ENCODE measurements at places on chromosomes 4 and X.
A peak's percentile ranks its signal among the peaks of the same experiment; 100 is the strongest.

DNA sequence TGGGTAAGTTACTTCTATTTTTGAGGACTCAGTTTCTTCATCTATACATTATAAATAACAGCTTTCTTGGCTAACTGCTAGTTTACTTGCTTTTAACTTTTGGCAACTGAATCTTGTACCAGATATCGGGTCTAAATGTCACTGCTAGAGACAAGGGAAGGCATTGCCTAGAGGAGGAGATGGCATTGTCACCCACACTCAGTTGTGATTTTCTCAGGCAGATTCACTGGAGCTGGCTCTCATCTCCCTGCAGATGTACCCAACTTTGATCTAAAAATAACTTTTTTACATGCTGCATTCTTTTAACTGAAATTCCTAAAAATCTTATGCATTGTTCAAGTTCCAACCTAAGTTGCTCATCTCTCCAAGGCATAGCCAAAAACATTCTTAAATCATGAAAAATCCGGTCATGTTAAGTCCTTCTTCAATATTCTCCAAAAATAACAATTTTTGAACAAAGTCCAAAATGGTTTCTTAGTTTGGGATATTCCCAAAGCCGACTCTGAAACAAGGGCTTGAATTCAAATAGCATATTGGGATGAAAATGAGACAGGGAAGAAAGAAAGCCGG, 469.0 kb upstream of the BOD1L1 start:
- DNase-seq: no peak

DNA sequence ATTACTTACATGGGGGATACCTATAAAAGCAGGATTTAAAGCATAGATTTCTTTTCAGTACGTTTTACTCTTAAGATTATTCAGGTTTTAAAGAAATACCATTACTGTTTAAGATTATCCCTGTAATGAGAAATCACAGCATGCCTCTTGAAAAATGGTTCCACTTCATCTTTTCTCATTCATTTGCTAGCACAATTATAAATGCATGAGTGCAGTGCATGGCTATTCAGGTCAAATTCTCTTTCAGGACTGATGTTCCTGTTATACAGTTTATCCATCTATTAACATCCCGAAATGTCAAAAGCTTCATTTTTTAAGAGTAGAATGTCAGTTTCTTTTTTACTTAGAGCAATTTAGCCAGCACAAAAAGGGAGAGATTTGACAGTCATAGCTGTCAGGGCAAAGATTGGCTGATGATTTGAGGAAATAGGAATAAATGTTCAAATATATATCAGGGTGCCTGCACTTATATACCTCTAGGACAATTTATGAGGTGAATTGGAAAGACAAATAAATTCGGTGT, 135.2 kb downstream of the ADGRL3 start:
- no peak for DNase-seq

- no peak for DNase-seq
Observed at GRCh38 chr4:73894001-73894400, 24.8 kb downstream of the CXCL1 start.

- DNase-seq: peak; percentile 39
Observed at GRCh38 chr4:146643812-146644401, 5.2 kb downstream of the POU4F2 start.

DNA sequence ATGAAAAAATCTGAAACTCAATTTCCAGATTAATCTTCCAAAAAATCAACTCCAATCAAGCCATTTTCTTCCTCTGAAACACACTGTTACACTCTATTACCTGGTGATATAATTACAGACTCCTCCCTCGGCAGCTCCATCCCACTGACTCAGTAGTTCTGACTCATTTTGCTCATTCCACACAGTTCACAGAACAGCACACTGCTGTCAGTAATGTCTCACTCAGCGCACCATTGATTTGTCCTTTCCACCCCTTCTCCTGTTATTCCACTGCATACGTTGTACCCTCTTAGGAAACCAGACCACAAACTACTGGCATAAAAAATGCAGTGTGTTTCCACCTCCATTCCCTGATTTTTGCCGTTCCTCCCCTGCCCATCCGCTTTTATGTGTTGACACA, 212.7 kb downstream of the SLIT2 start:
- no peak for DNase-seq

DNA sequence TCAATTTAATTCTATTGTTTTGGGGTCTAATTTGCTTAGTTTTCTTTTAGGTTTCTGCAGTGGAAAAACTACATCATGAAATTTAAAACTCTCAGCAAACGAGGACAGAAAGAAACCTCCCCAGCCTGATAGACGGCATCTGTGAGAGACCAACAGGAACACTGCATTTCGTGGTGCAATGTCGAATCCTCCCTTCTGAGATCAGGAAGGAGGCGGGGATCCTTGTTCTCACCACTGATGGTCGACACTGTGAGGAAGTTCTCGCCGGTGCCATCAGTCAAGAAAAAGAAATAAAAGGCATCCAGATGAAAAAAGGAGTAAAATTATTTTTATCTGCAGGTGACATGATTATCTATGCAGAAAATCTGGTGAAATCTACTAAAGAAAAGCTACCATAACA, 16.5 kb downstream of the GAK start:
- DNase-seq: no peak

DNA sequence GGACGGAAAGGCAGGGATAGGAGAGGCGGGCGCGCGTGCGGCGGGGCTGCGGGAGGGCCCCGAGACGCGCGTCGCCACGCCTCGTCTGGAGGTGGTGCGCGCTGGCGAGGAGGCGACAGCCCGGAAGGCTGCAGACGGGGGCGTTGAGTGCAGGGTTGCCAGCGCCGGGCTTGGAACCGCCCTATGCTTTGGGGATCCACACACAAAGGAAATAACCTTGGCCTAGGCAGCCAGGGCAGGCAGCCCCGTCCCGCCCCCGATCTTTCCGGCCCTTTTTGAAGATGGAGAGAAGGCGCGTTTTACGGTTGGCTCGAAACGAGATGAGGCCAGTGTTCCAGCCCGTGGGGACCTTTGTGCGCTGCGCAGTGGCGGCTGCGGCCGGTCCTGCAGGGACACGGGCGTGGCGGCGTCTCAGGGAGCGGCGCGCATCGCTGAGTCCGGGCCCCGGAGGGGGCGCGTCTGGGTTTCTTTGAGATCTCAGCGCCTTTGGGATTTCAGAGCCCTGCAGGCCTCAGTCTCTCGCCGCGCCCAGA, 50.8 kb upstream of the TRIM2 start:
- peak; percentile 56 for DNase-seq

DNA sequence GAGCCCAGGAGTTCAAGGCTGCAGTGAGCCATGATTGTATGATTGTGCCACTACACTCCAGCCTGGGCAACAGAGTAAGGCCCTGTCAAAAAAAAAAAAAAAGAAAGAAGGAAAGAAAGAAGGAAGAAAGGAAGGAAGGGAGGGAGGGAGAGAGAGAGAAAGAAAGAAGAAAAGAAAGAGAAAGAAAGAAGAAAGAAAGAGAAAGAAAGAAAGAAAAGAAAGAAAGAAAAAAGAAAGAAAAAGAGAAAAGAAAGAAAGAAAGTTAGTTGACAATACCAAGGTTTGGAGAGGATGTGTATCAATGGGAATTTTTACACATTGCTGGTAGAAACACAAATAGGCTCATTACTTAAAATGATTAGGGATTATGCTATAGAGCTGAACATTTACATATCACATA, 19.8 kb downstream of the RADX start:
- no peak for DNase-seq

DNA sequence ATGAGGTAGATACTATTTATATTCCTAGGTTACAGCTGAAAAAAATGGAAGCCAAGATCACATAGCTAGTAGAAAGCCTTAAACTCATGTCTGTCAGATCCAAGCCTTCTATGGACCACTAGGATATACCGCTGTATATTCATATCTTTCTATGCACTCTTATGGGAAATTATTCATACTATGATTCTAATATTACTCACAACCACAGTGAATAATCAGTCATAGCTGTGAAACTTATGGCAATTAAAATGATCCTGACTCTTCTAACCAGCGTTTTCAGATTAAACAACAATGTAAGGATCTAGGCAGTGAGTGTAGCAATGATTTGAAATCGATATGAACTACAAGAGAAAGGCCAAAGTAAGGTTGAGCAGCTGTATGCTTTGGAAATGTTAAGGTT, 111.0 kb downstream of the RASGEF1B start:
- no peak for DNase-seq

GRCh38 chrX:102345916-102346315, 93.9 kb downstream of the NXF2B start:
- DNase-seq: peak; percentile 68

DNA sequence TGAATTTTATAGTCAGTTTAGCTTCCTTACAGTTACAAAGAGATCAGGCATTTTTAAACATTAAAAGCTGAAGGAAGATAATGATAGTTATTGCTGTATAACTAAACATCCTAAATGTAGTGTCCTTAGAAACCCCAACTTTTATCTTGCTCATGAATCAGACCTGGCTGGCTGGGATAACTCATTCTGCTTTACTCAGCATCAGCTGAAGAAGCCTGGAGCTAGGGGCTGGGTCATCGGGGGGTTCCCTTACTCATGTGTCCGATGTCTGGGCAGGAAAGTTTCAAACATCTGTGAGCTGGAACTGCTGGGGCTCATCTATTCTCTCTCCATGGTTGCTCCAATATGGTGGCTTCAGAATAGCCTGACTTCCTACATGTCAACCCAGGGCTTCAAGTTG, 113.9 kb downstream of the MTNR1A start:
- no peak for DNase-seq

DNA sequence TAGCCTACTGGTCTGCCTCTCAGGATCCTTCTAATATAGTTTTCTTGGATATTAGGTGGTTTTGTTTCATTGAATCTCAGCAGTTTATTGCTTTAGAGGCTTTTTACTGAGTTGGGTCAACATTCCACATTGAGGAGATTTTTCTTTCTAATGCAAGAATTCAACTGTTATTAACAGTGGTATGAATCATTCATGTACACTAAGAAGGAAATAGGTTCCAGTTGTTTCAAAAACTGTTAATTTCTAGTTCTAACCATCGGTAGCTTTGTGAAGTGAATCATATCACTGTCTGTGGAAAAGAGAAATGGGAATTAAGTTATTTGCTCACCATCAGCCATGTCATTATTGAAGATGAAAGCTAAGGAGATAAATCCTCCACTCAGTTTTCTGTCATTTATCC, 331.5 kb downstream of the RPA4 start:
- no peak for DNase-seq

DNA sequence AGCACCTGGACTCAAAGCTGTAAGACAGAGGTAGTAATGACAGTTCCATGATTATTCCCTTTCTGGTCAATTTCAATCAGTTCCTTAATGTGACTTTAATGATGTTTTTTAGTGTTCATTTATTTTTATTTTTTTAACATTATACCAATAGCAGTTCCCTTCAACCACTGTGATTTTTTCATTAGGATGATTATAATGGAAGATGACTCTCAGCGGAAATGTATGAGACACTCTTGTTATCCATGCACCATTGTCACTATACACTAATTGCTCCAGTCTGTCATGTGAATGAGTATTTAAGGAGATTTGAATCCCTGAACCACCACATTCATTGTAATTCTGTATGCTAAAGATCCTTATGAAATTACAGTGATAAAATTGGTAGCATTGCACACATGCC, 2102.3 kb upstream of the AGA start:
- DNase-seq: no peak

DNA sequence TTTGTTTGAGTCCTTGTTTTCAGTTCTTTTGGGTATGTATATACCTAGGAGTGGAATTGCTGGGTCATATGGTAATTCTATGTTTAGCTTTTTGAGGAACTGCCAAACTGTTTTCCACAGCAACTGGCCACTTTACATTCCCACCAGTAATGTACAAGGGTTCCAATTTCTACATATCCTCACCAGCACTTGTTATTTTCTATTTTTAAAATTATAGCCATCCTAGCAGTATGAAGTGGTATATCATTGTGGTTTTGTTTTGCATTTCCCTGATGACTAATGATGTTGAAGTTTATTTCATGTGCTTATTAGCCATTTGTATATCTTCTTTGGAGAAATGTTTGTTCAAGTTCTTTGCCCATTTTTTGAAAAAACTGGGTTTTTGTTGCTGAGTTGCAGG, 39.6 kb downstream of the TMEM164 start:
- no peak for DNase-seq

DNA sequence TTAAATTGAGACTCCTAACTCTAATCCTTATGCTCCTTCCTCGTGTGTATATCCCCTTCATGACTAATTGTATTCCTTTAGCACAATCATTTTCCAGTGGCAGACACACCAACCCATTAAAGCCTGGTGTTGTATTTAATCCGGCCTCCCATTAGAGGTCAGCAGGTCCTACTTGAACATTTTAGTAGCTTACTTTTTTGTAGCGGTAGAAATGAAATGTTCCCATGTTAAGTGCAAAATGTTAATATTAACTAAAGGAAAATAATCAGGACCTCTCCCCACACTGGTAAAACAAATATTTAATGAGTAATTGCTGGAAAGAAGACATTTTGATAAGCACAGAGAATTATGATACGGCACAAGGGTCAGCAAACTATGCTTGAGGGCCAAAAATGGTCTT, 3.4 kb downstream of the RAB33B start:
- no peak for DNase-seq

DNA sequence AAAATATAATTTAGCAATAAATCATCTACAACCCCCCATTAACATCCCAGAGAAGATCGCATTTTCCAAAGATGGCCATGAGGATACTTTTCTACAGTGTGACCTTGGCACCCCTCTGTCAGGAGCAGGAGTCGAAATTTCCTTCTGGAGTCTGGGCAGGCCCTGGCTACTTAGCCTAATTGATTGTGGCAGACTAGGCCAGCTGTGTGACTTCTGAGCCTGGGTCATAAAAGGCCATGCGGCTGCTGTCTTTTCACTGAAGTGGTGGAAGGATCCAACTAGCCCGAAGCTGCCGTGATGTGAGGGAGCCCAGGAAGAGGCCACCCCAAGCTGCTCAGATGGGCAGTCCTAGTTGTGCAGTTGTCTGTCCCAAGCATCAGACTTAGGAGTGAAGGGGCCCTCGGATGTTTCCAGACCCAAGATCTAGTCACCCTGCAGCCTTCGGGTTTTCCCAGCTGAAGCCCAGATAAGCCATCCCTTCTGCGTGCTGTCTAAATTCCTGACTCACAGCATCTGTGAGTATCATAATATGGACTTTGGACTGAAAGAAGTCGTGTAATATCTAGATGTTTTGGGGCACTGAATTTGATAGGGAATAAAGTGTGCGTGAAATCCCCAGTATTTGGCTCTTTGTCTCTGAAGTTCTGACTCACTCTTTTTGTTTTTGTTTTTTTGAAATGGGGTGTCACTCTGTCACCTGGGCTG, 21.0 kb downstream of the PDK3 start:
- DNase-seq: no peak

- DNase-seq: no peak
Observed at GRCh38 chr4:2426711-2427275, 8.0 kb downstream of the CFAP99 start.

- DNase-seq: no peak
Observed at GRCh38 chr4:76607266-76607799, 172.3 kb downstream of the SHROOM3 start.

DNA sequence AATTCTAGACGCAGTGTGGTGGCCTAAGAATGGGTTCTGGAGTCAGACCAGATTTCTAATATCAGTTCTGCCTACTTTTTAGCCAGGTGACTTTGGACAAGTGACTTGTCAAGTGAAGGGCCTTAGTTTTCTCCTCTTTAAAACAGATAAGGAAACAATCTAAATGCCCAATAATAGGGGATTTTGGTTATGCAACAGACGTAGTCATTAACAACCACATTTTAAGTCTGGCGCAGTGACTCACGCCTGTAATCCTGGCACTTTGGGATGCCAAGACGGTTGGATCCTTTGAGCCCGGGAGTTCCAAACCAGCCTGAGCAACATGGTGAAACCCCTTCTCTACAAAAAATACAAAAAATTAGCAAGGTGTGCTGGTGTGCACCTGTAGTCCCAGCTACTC, 2.1 kb upstream of the ZMYM3 start:
- DNase-seq: no peak

GRCh38 chrX:32183066-32183465, 1028.3 kb downstream of the DMD start:
- DNase-seq: no peak

- DNase-seq: no peak
Observed at GRCh38 chr4:25795566-25796454, 67.0 kb downstream of the SEL1L3 start.
